CD4-positive, alpha-beta T cell treated with Interleukin-4 for 4 hours (primary cell): ENCODE measurements at places on chromosomes 12 and 14.

DNA sequence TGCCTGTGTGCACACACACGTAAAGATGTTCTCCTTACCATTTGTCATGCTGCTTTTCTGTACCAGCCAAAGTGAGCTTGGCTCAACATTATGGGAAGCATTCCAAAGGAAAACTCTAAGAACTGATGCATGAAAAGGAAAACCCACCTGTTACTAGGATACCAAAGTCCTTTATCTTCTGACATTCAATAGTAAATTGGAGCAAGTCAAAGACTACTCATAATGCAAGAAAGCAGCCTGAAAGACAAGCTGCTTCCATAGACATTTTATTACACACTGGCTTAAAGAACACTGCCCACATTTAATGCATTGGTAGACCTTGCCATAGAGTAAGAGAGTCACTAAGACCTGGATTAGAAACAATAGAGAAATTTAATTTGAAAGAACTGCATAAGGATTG lies 159.0 kb downstream of the LRIG3 start:
- no peak for DNase-seq

DNA sequence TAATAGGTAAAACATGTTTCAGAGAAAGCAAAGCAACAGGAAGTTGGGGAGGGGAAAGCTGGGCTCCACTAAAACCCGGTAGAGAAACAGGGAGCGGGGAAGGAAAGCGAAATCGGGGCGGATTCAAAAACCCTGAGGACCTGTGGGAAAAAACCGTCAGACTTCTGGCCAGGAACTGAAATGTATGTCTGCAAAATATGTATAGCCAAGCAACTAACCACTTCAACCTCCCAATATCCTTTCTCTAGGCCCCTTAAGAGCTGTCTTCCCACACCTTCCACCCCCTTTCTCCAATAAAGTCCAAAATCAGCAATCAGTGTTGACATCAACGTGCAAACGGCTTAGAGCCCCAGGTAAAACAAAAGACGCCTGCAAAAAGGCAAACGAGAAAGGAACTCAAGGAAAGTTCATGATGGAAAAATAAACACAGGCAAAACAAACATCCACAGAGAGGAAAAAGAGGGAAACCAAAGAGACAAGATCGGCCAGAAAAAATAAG lies 32.8 kb downstream of the SIX1 start:
- DNase-seq: no peak

DNA sequence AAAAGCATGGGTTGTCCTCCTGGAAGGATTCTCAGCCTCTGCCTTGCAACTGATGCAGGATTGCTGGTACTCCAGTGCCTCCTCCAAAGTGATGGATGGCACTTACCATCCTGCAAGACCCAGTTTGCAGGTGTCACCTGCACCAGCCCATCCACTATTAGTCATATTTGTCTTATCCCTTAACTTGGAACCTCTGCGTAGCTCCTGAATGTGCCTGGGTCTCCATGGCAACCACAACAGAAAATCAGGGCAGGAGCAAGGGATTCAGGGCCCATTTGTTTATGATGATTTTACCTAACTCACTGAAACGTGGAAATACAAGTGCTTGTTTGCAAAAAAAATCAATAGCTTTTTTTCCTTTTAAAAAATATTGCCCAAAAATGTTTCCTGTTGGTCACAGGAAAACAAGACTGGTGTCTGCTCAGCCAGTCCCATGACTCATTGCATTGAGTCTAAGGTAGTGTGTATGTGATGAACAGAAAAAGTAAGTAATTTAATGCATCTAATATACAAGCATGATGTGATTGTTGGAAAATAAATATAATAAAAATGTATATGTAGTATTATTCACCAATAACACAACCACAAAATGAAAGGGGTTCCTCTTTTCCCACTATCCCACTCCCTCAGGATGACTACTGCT lies 1196.3 kb upstream of the TMEM132C start:
- no peak for DNase-seq

GRCh38 chr14:49541049-49541448 lies 45.1 kb downstream of the RPS29 start:
- no peak for DNase-seq

GRCh38 chr12:115268451-115268850 lies 584.5 kb upstream of the TBX3 start:
- no peak for DNase-seq

GRCh38 chr12:3935078-3935477 lies 61.9 kb upstream of the PARP11 start:
- DNase-seq: peak; percentile 57

GRCh38 chr14:99169776-99170356 lies 102.1 kb downstream of the BCL11B start:
- DNase-seq: no peak

DNA sequence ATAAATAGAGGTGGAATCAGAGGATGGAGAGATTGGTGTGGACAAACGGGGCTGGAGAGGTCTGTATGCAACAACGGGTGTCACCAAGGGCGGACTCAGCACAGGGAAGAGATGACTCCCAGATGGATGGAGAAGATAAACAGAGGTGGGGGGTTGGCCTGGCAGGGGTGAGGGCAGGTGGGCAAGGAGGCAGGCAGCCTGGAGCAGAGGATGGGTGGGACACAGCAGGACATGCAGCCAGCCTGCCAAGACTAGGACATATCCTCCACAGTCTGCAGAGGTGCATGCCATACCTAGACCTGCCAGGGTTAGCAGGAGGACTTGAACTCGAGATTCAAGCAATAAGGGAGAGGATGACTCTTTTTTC lies 56.2 kb downstream of the TTC7B start:
- DNase-seq: no peak

DNA sequence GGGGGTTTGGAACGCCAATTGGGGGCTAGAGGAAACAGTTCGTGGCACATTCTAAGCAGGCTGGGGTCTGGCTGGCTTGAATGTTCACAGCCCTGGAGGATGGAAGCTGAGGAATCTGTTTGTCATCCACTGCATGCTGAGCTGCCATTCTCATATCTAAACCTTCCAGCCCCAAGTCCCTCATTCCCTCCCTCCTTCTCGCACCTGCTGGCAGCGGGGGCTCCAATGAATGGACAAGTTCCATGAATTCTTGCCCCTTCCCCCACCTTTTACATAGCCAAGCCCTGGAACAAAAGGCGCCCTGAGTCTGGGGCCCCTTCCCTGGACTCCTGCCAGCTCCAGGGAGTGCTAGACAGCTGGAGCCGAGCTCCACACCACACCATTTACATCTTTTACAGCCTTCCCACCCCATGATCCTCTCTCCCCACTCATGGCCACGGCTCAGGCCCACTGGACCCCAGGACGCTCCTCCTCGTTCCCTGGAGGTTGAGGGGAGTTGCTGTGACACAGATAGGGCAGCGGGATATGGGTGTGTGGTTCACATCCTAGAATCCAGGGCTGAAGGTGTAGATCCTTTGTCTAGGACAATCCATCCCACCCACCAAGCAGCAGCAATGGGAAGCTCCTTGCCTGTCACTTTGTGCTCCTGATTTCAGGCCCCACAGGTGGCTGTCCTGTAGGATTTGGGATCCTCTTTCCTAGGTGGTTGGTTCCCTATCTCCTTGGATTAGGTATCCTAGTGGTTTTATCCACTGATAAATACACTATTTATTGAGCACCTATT lies 21.7 kb upstream of the VRTN start:
- DNase-seq: no peak

- DNase-seq: peak; percentile 22
Observed at GRCh38 chr14:20630340-20631022, 11.0 kb downstream of the OR6S1 start.
